ENCODE measurements at places on chromosomes 13 and 19.

DNA sequence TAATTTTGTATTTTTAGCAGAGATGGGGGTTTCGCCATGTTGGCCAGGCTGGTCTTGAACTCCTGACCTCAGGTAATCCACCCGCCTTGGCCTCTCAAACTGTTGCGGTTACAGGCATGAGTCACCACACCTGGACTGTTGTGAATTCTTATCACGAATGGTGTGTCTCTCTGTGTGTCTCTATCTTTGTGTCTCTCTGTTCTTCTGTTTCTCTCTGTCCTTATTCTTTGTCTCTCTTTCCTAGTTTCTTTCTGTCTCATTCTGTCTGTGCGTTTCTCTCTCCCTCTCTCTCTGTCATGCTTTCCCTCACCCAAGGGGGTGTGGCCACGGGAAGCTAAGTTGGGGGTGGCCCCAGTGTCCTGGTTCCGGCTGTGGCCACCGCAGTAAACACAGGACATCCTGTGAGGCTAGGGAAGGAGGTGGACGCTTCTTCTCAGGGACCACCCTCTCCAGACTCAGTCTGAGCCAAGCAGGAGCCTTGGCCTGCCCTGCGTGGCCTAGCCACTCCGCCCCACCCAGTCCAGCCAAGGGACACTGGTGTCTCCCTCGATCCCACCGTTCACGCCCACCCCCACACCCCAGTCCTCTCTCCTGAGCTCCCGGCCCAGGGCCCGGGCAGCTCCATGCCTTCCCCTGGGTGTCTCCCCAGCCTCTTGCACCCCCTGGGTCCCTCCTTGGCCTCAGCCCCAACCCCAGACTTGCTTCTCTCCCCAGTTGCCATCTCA, 3.9 kb upstream of the PRX start:
- no peak for DNase-seq

GRCh38 chr19:7507884-7508283, 8.0 kb upstream of the ZNF358 start:
- DNase-seq, result no peak

DNA sequence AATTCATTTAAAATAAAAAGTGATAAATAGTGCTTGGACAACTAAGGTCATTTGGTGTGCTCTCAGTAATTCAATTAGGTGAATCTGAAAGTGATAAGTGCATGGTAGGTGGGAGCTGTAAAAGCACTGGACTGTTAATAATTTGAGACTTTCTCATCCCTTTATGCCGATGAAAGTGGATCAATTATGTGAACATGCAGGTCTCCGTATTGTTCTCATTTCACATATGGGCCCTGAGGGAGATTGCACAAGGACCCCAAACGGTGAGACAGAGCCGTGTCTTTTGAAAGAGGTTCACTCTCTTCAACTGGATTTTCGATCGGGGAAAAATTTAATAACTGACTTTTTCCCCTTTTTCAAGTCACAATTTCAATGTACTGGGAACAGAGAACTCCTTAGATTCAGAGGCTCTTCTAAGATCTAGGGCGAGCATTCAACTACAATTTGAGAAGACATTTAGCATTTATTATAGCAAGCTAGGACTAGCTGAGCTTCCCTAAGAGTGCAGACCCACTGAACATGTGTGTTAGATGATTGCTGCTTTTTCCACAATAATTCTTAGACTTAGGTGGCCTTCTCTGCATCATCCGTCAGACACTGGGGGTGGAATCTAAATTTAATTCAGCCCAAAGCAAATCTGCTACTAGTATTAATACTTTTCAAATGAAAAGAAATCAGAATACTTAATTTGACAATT, 347.6 kb downstream of the OXGR1 start:
- no peak for DNase-seq

DNA sequence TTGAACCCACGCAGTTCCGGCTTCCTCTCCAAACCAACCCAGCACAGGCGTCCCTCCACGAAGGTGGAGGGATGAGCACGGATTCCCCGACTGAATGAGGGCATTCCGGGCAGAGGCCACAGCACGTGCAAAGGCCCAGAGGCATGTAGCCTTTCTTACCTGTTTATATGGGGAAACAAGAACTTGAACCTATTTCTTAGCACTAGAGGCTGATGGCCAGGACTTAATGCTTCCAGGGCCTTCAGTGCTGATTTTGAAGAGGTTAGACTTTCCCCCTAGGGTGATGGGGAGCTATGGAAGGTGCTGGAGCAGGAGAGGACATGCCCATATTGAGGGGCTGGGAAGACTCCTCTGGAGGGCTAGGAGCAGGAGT, 2.0 kb downstream of the MAST3 start:
- DNase-seq, result no peak

DNA sequence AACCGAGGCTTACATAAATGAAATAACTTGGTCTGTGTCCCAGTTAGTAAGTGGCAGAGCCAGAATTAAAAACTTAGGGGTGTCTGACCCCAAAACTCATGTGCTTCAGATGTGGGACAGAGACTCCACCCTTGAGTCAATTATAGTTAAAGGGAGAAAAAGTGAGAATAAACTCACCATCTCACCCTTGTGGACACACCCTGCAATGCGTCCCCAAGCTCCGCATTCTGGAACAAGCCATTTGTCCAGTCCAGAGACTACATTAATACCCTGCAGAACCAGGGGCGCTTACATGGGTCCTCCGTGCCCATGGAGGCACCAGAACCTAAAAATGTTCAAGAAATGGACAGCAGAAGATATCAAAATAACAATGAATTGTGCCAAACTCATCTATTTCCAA, 207.0 kb upstream of the ZNF507 start:
- no peak for DNase-seq

GRCh38 chr19:18899624-18900560, 3.9 kb upstream of the CERS1 start:
- no peak for DNase-seq

DNA sequence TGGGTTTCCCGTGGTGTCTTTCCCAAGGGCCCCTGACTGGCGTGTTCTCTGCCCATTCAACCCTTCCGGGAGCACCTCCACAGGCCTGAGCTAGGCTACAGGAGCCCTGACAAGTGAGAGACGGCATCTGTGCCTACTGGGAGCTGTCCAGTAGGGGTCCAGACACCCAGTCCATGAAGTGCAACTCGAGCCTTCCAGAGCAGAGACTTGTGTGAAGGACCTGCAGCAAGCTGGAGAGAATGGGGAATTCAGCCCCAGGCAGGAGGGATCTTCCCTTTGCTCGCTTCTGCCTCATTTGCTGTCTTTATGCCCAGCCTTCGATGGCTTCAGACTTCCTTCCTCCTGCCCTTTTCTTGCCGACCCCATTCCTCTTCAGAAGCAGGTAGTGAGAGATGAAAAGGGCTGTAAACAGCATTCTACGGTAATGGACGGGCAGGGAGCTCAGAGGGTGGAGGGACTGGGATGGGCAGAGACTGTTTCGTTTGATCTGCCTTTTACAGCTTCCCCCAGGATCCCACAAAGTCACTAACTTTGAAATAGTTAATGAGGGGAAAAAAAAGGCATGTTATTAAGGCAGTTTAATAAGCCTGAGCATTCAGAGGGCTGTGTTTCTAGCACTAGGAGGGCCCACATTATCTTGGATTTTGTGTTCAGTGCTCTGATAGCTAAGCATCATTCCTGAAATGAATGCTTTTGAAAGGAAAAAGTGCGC, 327.6 kb downstream of the FGF9 start:
- DNase-seq, result no peak

GRCh38 chr19:55877211-55877610, 40.9 kb downstream of the NLRP4 start:
- DNase-seq, result no peak
